ENCODE measurements at places on chromosomes 13 and 19. TPM values are rescaled to one million over a fixed set of nuclear protein-coding genes. Genes with fewer than 3 reads are reported as not detected.
A peak's percentile ranks its signal among the peaks of the same experiment; 100 is the strongest.

DNA sequence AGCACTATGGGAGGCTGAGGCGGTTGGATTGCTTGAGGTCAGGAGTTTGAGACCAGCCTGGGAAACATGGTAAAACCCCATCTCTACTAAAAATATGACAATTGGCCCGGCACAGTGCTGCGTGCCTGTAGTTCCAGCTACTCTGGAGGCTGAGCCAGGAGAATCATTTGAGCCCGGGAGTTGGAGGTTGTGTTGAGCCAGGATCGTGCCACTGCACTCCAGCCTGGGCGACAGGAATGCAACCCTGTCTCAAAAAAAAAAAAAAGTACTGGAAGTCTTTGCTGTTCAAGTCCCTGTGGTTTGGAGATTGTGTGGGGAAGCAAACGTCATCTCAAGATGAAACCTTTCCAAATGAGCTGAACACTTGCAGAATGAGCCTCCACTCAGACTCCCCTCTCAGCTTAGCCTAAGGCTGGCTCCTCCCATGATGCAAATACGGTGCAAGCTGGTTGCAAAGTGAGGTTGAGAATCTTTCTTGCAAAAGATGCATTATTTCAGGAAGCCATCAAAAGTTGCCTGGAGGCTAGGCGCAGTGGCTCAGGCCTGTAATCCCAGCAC lies 46.2 kb downstream of the MYO9B start:
- peak; percentile 53 for DNase-seq

GRCh38 chr13:28610996-28611395 lies 47.9 kb upstream of the POMP start:
- peak; percentile 26 for DNase-seq

GRCh38 chr13:46668931-46669525 lies 116.1 kb downstream of the LRCH1 start:
- no peak for DNase-seq

- no peak for DNase-seq
These were observed 22.4 kb upstream of the SEMA6B start for GRCh38 chr19:4581666-4582553.

ZGLP1 gene
- not detected for total RNA-seq

GRCh38 chr19:16324384-16325160 lies at the start of gene KLF2:
Gene KLF2 (plus strand): TSS chr19:16324826. CDS start chr19:16324924, 98 bp downstream.
- peak; percentile 90 for DNase-seq

DNA sequence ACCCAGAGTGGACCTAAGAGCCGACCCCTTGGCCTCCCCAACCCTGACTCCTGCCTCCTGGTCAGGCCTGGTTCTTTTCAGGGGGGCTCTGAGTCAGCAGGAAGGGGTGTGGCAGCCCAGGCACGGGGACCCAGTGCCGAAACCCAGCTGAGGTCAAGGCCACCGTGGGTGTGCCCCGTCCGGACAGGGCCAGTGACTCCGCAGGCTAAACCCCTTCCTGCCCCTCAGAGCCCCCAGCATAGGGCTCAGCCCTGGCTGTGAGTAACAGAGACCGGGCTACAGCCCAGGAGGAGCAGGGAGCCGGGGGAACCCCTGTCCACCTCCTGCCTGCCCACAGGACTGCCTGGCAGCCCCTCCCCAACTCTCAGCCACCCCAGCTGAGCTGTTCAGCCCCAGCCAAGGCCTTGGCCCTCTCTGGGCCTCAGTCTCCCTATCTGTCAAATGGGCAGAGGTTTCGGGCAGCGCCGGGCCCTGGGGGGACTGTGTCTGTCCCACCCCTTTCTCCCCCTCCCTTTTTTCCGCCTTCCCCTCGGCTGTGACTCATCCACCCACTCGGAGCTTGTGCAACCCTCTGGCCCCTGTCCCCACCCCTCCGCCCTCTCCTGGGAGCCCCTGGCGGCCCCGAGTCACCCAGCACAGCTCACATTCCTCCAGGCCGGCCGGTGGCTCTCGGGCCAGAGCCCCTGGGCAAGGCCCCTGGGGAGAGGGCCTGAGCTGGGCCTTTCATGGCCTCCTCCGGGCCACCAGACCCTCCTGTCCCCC lies 8.6 kb downstream of the ZBTB7A start:
- peak; percentile 85 for DNase-seq

- DNase-seq: peak; percentile 30
These were observed 677 bp downstream of the TGDS start for GRCh38 chr13:94595001-94595949.

GRCh38 chr13:99489028-99489427 lies 12.2 kb upstream of the TM9SF2 start:
- no peak for DNase-seq

DNA sequence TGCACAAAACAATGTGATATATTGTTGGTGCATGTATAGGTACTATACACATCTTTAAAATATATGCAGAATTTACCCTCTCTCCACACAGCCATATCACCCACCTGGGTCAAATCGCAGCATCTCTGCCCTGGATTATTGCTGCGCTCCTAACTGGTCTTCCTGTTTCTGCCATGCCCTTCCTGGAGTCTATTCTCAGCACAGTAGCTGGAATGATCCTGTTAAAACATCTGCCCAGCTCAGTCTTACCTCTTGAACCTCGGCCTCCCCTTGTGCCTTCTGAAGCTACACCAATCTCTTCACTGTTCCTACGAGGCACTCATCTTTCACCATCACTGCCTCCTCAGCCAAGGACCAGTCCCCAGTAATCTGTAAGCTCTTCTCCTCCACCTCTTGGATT lies 25.5 kb upstream of the TNFRSF19 start:
- no peak for DNase-seq

GRCh38 chr13:89076622-89077021 lies 1405.5 kb downstream of the SLITRK5 start:
- DNase-seq: no peak

PRTN3 gene
- total RNA-seq: not detected

DNA sequence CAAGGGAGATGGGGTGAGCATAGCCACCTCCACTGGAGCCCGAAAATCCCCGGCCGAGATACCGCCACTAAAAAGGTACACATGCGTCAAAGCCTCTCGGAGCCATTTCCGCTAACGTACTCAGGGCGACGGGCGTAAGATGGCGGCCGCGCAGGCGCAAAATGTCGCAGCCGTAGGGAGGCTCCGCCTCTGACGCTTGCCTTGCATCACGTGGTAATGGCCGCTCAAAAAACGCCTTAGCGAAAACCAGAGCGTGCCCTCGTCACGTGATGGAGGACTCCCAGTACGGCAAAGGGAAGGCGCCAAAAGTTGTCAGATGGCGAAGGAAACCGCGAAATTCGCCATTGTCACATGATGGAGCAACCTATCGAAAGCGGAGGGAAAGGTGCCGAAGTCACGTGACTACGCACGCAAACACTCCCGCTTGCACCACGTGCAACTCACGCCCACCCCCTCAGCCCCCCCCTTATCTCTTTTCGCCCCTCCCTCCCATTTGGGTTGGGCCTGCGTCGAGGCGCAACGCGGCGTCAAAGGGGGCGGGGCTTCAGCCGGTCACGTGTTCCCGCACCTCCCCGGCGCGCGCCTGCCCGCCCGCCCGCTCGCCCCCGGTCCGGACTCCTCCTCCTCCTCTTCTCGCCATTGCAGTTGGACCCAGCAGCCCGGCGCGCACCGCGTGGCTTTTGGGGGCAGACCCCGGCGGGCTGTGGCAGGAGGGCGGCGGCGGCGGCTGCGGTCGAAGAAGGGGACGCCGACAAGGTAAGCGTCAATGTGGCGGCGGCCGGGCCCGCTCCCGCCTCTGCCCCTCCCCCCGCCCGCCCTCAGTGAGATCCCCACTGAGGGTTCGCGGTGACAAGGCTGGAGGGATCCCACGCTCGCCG lies at the start of gene ILF3:
TSS of gene ILF3 (plus strand) at position 615 of the 878 bp plus-strand sequence. CDS start 16,260 bp downstream, outside the sequence.
- DNase-seq: peak; percentile 100

- peak; percentile 55 for DNase-seq
These were observed 477 bp downstream of the CUL4A start for GRCh38 chr13:113209759-113210421.

DNA sequence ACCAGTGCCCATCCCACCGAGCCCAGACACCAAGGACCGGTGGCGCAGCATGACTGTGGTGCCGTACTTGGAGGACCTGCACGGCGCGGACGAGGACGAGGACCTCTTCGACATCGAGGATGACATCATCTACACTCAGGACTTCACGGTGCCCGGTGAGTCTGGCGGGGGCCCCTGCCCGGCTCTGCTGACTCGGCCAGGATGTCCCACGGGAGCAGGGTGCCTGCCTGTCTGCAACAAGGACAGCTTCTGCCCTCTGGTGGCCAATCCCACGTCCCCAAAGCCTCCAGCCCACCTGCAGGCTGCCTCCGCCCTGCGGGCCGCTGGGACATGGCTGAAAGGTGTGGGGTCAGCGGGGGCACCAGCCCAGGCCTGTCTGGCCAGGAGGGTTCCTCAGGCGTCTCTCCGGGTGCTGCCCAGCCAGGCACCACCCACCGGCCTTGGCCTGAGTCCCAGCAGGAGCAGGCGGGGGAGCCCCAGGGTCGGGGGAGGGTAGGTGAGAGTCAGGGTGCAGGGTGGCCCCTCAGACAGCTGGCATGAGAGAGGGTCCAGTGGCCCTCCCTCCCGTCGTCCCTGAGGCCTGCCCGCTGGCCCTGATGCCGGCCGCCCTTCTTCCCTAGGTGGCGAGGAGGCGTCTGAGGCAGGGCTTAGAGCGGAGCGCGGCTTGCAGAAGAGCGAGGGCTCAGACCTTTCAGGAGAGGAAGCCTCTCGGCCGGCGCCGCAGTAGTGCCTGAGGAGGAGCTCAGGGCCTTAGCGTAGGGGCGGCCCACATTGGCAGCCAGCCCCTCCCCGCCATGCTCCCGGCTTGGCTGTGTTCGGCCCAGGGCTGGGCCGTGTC lies 14.6 kb downstream of the CBARP start:
- DNase-seq: peak; percentile 42

GRCh38 chr13:46903748-46904147 lies 6.9 kb upstream of the HTR2A start:
- DNase-seq: peak; percentile 17

ERICH6B gene
- total RNA-seq: not detected

ZNF486 gene
- 6.9 TPM for total RNA-seq

SIGLEC5 gene
- not detected for total RNA-seq

DNA sequence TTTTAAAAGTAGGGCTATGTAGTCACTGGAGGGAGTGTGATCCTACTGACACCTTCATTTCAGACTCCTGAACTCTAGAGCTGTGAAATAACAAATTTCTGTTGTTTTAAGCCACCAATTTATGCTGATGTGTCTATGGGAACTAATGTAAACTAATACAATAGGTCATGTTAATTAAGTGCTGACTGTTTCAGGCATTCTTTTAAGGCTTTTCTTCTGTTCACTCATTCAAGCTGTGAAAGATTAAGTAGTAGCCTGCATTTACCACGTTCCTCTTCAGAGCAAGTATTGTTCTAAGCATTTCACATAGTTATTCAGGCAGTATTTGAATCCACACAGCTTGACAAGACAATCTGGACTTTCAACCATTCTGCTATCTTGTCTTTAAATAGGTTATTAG lies 1135.0 kb downstream of the SLITRK1 start:
- DNase-seq: no peak

- no peak for DNase-seq
These were observed 268.8 kb downstream of the DLEU7 start for GRCh38 chr13:50574731-50575130.

GRCh38 chr19:1395194-1396018 lies 5.9 kb downstream of the GAMT start:
- DNase-seq: no peak

MEF2B gene
- under 0.01 TPM for total RNA-seq

DNA sequence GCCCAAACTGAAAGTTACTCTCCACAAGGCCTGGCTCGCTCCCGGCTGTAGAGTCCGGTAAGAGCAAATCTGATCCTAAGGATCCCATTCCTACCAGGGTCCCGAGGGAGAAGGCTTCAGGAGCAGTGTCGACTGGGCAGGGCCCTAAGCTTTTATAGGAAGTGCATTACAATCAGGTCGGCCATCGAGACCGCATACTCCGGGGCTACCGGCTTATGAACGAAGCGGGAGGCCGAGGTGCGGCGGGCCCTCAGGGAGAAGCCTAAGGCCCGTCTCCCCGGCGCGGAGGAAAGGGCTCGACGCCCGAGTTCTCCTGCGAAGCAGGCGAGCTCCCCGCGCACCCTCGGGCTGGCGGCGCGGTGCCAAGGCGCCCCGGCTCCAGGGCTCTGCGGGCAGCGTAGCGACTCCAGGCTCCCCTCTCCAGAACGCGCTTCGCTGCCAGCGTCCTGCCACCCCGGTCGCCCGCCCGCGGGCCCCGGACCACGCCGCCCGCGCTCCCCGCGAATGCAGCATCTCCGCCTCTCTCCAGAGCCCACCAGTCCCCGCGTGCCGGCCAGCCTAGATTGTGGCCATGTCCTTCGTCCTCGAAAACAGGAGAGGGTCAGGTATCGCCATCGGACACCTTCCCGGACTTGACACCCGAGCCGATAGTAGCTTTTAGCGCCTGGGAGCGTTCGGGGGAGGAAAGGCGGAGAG lies 1.4 kb downstream of the EFNB2 start:
- peak; percentile 63 for DNase-seq

DNA sequence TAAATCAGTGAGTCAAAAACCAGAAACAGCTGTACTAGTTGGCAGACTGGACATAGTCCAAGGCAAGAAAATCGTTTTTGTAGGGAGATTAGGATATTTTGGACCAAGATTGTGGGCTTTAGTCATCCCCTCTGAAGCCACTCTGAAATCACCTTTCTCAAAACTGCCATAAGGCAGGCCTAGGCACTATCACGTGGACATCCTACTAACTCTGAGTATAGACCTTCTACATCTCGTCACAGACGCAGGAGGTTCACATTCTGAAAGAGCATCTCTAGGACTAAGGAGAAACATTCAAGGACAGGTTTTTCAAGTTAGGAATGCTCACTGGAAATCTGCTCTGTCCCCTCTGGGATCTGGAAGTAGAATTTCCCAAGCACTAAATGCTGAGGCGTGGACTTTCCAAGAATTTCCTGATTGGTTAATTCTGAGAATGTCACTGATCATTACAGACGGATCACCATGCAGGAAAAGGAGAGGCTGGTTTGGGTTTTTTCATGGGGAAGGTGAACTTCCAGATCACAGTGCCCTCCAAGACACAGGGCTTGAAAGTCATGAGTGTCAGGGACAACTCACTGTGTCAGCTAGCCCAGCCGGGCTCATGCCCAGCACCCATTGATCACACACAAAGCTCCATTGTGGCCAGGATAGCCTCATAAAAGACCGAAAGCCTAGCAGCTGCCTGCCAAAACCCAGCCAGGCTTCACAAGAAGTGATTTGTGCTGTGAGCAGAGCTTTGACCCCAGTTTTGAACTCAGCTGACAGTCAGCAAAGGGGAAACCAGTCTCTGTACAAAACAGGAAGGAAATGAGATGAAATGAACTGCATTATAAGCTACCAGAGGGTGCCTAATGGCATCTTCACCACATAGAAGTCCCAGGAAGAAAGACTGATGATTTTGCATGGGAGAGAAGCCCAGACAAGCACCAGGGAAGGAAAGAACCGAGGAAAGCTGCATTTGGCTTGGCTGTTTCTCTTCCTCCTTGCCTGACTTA lies 2.7 kb upstream of the RUBCNL start:
- no peak for DNase-seq

FBXL12 gene
- total RNA-seq: 8.1 TPM

DNA sequence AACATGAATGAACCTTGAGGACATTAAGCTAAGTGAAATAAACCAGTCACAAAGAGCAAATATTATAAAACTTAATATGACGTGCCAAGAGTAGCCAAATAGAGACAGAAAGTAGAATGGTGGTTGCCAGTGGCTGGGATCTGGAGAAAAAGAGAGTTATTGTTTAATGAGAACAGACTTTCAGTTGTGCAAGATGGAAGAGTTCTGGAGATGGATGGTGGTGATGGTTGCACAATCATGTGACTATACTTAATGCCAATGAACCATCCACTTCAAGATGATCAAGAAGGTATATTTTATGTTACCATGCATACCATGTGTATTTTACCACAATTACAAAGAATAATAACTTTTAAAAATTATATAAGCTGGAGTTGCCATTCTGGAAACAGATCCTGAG lies 65.7 kb upstream of the MTIF3 start:
- no peak for DNase-seq

Measured in IMR-90 (cell line).